AG20443 (cell line): ENCODE measurements at places on chromosomes 3 and 15.

GRCh38 chr15:64856429-64857145, 14.9 kb downstream of the PLEKHO2 start:
- peak; percentile 64 for DNase-seq

GRCh38 chr3:171838218-171838720, 4.9 kb upstream of the TMEM212 start:
- DNase-seq, result peak; percentile 70

GRCh38 chr3:10757021-10757820, 58.8 kb upstream of the SLC6A11 start:
- DNase-seq, result no peak

GRCh38 chr3:69761896-69762767, 22.9 kb downstream of the MITF start:
- DNase-seq, result peak; percentile 45

GRCh38 chr15:39499681-39500080, 81.2 kb upstream of the THBS1 start:
- DNase-seq, result peak; percentile 52

- no peak for DNase-seq
These were observed 12.7 kb downstream of the KLHL25 start for GRCh38 chr15:85782064-85782463.

- no peak for DNase-seq
These were observed 33.0 kb downstream of the BLM start for GRCh38 chr15:90750186-90750585.

DNA sequence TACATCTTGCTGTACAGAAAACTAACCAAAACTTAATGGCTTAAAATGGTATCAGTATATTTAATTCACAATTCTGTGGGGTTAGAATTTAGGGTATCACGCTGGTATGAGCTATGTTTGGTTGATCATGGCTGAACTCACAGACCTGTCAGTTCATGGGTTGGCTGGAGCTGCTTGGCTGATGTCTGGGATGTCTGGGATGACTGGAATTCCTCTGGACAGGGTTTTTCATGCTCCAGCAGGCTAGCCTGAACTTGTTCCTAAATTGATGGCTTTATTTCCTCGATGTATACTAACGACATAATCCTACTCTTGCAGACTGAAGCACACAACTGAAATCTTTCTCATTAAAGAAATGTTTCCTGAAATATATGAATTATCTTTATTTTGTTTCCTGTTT, 338.9 kb upstream of the GBE1 start:
- peak; percentile 52 for DNase-seq
